Stimulated activated CD8-positive, alpha-beta memory T cell treated with anti-CD3 and anti-CD28 coated beads, Interleukin-2, amount 100 ng/mL, for 48 hours (primary cell): ENCODE measurements at places on chromosomes 6 and 20.

- no peak for DNase-seq
Observed at GRCh38 chr6:62998022-62998421, 213.2 kb upstream of the FKBP1C start.

- peak; percentile 72 for DNase-seq
Observed at GRCh38 chr6:27146706-27147505, 100.6 kb upstream of the PRSS16 start.

GRCh38 chr20:45419188-45420091 lies 3.5 kb downstream of the PIGT start:
- DNase-seq: no peak

DNA sequence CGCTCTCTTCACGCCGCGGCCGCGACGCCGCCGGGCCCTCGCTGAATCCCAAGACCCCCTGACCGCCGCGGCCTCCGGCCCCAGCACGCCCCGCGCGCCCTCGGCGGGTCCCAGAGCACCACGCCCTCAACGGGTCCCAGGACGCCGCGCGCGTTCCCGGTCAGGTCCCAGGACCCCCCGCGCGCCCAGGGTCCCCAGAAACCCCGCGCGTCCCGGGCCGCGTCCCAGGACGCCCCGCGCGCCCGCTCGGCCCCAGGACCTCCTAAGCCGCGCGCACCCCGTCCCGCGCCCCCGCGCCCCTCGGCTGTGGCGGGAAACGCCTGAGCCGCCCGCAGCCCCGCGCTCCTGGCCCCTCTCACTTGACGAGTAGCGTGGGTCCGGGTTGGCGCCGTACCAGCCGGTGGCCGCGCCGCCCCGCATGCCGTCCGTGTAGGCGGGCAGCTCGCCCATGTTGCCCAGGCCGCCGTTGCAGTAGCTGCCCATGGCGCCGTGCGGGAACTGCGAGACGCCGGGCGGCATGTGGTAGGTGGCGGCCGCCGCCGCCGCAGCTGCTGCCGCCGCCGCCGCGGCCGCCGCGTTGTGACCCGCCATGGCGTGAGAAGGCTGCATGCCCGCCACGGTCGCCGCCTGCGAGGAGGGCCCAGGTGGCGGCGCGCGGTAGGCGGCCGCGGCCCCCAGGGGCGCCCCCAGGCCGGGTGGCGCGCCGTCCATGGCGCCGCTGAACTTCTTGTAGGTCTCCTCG lies 556 bp downstream of the NKX2-4 start:
- DNase-seq: no peak

GRCh38 chr20:31747640-31748039 lies 8.6 kb downstream of the TPX2 start:
- DNase-seq: no peak

DNA sequence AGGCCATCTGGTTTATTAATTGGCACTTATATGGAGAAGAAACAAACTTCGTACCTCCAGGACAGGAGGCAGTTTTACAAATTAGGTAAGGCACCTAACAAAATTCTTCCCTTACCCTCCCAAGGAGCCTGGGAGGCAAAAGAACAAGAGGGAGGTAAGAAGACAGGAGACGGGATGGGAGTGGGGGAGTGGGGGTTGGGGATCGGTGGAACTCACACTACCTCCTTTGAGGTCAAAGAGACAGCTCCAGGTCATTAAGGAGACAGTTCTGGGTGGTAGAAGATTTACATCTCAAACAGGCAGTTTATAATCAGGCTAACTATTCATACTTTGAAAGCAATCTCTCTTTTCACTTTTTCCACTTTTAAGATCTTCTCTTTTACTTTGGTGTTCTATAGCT lies 112.3 kb upstream of the HDAC2 start:
- DNase-seq: no peak

DNA sequence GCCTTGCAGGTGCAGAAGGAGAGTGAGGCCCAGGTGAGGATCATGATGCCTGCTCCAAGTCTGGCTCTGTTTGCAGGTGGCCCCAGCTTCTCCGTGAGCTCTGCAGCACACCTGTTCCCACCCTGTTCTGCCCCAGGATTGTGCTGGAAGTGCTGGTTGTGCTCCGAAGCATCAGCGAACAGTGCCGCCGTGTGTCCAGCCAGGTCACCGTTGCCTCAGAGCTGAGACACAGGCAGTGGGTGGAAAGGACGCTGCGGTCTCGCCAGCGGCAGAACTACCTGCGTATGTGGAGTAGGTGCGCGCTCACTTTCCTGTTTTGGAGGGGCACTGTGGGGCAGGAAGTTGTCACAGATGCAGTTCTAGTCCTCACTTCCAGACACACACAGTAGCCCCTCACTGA lies 25.0 kb downstream of the ERMARD start:
- no peak for DNase-seq

DNA sequence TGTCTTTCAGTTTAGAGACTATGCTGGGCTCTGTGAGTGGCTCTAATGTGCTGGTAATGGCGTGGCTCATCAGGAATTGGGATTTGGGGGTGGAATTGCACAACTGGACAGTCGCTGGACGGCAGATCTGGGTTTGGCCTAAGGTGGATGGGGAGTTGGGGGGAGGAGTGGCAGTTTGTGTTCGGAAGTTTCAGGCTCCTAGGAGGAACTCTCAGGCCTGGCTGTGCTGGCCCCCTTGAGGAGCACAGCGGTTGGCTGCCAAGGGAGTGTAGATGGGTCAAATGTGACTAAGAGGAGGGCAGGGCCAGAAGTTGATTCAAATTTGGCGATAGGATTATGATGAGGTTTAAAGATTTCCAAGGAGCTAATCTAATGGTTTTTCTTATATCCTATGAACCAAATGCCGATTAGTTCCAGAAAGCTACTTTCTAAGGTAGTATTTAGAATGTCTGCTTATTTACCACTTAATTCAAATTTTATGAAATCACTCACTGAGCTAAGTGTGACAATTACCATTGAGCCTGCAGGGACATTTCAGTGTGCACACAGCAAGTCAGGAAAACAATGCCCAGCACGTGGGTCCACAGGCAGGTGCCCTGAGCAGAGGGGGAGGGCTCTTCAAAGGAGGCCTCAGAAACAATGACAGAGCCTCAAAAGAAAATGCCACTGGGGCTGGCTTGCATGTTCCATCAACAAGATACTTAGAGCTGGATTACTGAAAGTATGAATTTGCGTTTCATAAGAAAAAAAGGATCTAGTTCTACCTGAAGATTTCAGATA lies 111.0 kb downstream of the GJA10 start:
- no peak for DNase-seq

DNA sequence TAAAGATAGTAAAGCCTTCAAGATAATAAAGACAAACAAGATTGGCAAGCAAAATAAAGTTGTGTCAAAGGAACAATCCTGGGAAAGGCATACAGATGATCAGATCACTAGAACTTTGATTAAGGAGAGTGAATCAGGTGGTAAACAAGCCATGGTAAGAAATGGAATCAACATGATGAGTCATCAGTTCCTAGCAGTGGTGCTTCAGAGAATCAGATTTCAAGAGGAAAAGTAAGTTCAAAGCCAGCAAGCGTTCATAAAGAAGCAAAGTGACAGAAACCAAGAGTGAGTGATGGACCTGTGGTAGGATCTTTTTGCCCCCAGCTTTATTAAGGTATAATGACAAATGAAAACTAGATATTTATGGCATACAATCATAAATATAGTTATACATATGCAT lies 340.4 kb downstream of the TPBG start:
- DNase-seq: no peak

- DNase-seq: peak; percentile 65
Observed at GRCh38 chr20:59403261-59403961, 103.0 kb downstream of the EDN3 start.

GRCh38 chr20:62192635-62193034 lies 9.8 kb downstream of the MTG2 start:
- no peak for DNase-seq

DNA sequence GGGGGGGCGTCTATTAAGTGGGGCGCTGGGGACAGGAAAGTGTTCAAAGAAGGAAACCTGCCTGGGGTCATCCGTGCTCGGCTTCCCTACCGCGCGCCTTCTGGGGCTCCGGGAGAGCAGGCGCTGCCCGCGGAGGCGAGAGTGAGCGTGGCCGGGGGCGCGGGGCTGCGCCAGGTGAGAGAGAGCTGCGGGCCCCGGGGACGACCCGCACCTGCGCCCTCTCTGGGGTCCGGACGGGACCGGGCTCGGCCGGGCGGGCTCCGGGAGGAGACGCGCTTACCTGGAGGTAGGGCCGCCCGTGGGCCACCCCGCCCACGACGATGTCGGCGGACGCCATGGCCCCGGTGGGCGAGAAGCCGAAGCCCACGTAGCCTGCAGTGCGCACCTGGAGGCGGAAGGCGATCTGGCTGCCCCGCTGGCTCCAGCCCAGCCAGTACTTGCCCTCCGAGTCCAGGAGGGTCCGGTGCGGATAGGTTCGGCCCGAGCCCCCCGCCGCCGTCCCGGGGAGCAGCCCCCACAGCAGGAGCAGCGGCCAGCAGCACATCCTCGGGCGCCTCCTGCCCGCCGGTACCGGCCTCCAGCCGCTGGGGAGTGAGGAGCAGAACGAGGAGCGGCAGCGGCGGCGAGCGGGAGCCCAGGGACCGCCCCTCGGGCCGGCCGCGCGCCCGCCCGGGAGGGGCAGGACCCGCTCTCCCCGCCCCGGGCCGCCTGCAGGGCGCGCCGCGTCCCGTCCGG lies at the start of gene MOXD1:
Gene MOXD1, minus strand, starts transcription at position 593 of the 735 bp plus-strand sequence. Its CDS starts 49 bp downstream, at position 544.
- no peak for DNase-seq

GRCh38 chr6:166420351-166420750 lies 37.6 kb upstream of the MPC1 start:
- no peak for DNase-seq

DNA sequence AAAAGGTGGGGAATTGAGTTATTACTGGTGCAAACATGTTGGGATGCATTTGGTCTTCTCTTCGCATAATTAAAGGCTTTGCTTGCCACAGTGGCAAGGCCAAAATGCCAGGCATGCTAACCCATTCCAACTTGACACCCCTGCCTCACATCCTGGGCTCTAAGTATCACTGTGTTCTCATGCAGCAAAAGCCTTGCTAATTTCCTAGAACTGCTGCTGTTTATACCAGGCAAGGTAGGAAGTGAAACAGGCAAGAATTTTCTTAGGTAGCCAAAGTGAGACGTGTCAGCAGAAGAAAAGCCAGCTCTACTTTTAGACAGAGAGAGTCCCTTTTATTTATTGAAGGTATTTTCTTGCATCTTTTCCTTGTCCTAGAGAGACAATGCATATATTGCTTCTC lies 41.2 kb downstream of the LYRM2 start:
- DNase-seq: no peak

- no peak for DNase-seq
Observed at GRCh38 chr6:144659202-144660182, 374.4 kb downstream of the UTRN start.

GRCh38 chr6:131997429-131998153 lies 46.4 kb upstream of the CCN2 start:
- DNase-seq: no peak

DNA sequence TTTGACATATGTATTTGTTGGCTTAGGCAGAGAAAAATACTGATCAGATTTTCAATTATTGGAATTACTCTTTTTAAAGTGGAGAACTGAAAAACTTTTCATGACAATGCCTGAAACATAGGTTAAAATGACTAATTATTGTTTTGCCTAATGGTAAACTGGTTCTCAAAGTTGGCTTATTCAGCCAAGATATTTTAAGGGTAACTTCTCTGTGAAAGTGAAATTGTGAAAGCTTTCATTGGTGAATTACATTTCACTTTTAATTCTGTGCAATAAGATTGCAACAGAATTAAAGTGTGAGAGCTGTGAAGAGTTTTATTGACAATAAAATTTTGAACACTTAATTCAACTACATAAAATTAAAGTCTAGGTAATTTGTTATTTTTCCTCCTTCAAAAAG lies 24.5 kb downstream of the KIAA0408 start:
- no peak for DNase-seq

DNA sequence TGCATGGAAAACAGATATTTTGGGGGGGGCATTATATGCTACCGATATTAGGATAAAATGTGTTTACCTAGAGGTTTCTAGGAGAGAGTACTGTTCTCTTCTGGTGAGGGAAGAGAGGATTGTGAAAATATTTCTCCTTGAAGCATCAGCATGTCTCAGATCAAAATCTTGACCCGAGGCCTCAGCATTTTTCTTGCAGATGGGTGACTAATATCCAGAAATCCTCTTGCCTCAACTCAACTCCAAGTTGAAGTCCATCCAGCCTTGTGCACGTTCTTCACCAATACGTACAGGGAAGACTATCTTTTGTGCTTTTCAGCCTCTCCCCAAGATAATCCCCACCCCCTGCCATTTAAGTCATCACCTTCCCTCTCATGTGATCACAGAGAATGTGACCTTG lies 59.5 kb downstream of the PRND start:
- DNase-seq: no peak

GRCh38 chr6:7157752-7158616 lies 50.2 kb downstream of the RREB1 start:
- no peak for DNase-seq

- no peak for DNase-seq
Observed at GRCh38 chr20:8540466-8540865, 408.4 kb downstream of the PLCB1 start.

- DNase-seq: no peak
Observed at GRCh38 chr6:46054516-46054915, 38.9 kb upstream of the CLIC5 start.

DNA sequence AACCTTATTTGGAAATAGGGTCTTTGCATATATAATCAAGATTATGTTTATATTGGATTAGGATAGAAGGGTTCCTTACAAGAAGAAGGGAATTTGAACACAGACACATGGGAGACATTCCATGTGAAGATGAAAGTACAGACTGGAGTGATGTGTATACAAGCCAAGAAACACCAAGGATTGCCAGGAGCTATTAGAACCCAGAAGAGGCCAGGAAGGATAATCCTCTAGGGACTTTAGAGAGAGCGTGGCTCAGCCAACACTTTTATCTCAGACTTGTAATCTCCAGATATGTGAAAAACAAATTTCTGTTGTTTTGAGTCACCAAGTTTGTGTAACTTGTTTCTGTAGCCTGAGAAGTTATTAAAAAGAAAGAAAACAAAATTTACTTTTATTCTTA lies 1173.9 kb upstream of the CITED2 start:
- no peak for DNase-seq

- DNase-seq: no peak
Observed at GRCh38 chr6:127114214-127114760, 4.2 kb upstream of the RSPO3 start.

GRCh38 chr6:109834595-109835437 lies 143.3 kb upstream of the GPR6 start:
- DNase-seq: no peak

- no peak for DNase-seq
Observed at GRCh38 chr6:106884576-106884975, 90.0 kb downstream of the CD24 start.

- no peak for DNase-seq
Observed at GRCh38 chr20:38395165-38395564, 40.0 kb downstream of the SNHG17 start.

- peak; percentile 44 for DNase-seq
Observed at GRCh38 chr6:27374824-27375612, 13.5 kb upstream of the ZNF391 start.

GRCh38 chr6:143528164-143528811 lies 16.8 kb upstream of the FUCA2 start:
- no peak for DNase-seq

GRCh38 chr20:19978511-19979210 lies 38.5 kb upstream of the NAA20 start:
- no peak for DNase-seq

- no peak for DNase-seq
Observed at GRCh38 chr6:169096388-169096787, 157.3 kb downstream of the THBS2 start.
